CD4-positive, alpha-beta T cell (primary cell): ENCODE measurements at places on chromosomes 12 and 14.

GRCh38 chr14:100893760-100894159, 9.8 kb downstream of the RTL1 start:
- DNase-seq: no peak

DNA sequence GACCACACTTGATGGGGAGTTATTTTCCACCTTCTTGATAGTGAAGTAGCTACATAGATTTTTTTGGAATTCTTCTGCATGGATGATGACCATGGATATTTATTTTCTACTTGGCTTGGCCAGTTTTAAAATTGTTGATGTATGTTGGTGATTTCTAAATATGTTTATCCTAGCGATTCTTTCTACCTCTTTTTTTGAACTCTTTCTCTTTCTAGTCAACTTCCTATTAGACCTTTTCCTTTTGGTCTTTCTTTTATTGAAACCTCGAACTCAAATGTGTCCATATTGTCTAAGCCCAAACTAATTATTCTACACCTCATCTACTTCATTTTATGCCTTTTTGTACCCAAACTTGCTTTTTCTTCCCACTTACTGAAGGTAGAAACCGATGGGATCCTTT, 37.0 kb downstream of the CCDC91 start:
- no peak for DNase-seq

DNA sequence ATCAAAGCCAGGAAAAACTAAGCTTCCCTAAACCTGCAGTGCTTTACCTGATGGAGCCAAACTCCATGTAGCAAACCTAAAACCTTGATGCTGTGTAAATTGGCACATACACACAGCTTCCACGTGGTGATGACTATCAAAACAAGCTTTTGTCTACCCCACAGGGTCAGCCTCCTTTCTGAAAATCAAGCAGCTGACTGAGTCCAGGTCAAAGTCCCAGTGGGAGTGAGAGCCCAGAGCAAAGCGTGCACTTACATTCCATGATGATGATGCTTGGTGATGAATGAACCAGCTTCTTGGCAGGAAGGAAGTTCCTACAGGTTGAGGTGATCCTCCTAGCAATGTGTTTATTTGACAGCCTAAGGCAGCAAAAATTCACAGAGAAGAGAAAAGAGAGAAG, 630.0 kb upstream of the TBX3 start:
- DNase-seq: no peak

GRCh38 chr12:112989806-112990205, 11.5 kb downstream of the OAS2 start:
- DNase-seq: no peak

- no peak for DNase-seq
Measured at GRCh38 chr12:101172316-101172715, 37.7 kb downstream of the SLC5A8 start.

GRCh38 chr12:64944966-64945365, 120.5 kb downstream of the TBC1D30 start:
- no peak for DNase-seq

DNA sequence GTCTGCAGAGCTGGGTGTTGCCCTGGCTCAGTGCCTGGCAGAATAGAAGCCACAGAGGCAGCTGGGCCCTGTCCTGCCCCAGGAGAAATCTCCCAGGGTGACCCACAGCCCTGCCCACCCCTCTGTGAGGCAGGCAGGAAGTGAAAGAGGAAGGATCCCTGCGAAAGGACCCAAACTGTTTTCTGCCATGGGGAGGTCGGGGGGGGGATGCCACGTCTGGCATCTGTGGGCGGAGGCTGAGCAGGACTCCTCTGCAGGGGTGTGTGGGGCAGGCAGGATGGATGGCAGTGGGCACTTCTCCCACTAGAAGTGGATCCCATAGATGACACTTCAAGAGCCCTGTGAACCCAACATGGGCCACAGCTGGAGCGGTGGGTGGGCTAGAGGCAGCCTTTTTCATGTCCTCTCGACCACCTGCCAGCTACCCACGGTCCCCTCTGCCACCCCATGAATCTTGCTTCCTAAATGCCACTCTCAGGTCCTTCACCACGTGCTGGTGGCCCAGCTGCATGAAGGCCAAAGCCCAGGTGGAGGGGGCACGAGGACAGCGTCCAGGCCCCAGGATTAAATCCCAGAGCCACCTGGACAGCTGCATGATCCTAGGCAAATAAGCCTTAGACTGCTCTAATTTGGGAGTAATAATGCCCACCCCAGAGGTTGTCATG, 3.6 kb downstream of the PAPLN start:
- DNase-seq: no peak

GRCh38 chr14:92984082-92984788, 61.3 kb downstream of the CHGA start:
- DNase-seq: no peak

DNA sequence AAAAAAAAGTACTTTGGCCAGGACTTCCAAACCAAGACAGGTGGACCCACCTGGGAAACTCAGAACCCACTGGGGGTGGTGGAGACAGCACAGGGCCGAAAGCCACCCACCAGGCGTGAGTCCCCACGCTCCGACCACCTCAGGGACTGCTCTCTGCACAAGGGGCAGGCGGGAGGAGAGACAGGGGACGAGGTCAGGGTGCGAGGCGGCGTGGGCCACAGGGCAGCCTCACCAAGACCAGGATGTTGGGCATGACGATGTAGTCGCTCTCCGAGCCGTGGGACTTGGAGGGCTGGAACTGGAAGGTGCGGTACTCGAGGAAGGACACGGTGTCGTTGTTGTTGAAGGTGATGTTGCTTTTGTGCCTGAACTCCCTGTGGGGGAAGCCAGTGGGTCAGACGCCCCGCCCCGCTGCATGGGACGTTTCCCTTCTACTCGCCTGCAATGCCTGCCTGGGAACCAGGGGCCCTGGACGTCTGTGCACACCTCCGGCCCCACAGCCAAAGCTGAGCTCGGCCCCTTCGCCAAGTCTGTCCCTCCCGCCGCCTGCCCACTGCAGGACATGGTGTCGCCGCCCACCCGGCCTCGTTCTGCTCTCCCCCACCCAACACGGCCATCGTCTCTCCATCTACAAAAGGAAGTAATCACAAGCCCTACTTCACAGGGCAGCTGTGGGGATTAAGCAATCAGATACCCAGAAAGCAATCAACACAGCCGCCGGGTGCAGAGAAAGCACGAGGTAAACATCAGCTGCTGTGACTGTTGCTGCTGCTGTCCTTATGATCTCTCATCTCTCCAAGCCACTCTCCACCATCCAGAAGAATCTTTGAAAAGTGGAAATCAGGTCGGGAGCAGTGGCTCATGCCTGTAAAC, 48.7 kb downstream of the SCARB1 start:
- no peak for DNase-seq

DNA sequence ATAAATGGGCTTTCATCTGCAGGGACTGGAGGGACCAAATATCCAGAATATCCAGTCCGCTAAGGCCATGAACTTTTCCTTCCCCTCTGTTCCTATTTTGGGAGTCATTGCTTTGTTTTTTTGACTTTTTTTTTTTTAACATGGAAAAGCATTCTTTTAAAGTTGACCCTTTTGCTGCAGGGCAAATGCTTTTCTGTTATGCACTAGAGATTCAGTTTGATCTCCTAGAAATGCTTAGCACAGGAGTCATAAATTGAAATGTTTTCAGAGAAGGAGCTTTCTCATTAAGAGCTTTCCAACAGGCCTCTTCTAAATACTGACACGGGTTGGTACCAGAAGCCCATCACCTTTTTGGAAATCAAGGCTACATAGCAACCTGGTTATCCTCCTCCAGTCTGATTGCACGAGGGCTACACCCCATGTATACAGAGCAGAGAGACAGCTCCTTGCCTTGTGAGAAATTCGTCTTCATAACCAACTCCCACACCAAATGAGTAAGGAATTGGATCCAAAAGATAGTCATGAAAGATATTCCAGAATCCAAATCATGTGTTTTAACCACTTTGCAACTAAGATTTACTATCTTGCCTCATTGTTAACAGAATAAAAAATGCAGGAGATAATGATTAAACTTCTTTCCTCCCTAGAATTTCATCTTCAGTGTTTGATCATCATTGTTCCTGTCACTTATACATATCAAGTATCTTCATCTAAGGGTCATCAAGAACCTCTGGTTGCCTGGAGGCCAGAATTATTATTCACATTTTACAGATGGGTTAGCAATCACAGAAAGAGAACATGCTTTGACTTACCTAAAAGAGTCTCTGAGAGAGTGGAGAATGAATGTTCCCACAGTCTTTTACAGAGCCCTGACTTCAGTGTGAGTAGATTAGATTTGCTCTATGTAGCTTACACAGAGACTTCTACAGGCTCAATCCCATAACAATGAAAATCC, 389.4 kb downstream of the ZFP36L1 start:
- no peak for DNase-seq

DNA sequence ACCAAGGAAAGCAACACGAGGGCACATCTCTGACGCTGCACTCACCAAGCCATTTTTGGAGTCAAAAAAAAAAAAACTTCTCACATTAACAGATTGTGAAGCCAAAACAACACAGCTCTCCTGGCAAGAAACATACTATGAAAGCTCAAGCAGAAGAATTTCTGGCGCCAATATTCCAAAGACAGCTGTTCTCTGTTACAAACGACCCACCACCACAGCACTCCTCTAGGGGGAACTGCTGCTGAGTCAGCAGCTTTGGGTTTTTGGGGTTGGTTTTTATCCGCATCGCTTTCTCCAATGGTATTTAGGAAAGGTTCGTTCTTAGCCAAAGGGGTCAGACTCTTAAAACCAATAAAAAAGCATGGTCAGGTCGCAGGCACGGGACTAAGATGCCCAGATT, 379.4 kb downstream of the RPS29 start:
- DNase-seq: no peak

- no peak for DNase-seq
Measured at GRCh38 chr12:66599816-66600215, 79.1 kb downstream of the GRIP1 start.

DNA sequence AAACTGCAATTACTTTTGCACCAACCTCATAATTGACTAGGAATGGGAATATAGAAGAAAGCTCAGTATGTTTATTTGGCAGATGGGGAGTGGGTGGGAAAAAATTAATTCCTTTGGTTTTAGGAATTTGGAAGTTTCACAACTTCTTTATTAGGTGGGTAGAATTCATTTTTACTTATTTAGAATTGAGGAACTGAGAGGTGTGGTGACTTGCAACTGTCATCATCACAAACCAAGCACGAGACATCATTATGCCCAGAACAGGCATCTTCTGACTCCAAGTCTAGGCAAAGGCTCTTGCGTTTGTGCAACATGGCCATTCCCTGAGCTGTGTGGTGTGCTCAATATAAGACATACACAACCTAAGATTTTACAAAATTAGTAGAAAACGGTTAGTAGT, 380.0 kb downstream of the ATP23 start:
- peak; percentile 19 for DNase-seq

GRCh38 chr12:99911081-99911480, 73.7 kb downstream of the ANKS1B start:
- no peak for DNase-seq

DNA sequence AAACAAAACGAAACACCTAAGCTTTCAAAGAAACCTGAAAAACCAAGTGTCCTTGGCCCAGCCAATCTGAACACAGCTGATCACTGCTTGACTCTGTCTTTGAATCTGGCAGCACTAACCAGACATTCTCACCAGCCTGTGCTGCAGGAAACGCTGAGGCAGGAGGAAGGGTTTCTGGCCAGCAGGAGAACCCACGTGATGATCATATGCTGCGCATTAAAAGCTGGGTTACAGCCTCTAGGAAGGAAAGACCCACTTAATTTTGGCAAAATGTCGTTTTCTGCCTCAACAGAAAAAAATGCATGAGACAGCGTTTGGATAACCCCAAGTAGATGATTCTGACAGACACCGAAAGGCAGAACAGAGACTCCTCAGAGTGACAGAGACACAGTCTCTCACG, 9.8 kb downstream of the APPL2 start:
- peak; percentile 18 for DNase-seq

DNA sequence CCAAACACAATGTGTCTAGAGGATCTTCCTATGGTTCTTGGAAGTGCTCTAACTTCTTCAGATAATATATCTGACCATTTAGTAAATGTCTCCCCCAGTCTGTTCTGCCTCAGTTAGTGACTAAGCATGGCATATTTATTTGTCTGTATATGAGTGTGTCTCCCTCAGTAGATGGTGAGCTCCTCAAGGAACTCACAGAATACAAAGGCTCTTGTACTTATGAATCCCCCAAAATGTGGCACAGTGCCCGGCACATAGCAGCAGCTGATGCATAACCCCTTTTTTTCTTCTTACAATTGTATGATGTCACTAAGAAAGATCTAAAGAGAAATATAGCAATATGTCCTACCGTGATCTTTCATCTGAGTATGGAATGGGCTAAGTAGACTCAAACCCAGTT, 264.7 kb upstream of the PRICKLE1 start:
- no peak for DNase-seq

- DNase-seq: no peak
Measured at GRCh38 chr14:66038212-66038611, 448.0 kb upstream of the CCDC196 start.

DNA sequence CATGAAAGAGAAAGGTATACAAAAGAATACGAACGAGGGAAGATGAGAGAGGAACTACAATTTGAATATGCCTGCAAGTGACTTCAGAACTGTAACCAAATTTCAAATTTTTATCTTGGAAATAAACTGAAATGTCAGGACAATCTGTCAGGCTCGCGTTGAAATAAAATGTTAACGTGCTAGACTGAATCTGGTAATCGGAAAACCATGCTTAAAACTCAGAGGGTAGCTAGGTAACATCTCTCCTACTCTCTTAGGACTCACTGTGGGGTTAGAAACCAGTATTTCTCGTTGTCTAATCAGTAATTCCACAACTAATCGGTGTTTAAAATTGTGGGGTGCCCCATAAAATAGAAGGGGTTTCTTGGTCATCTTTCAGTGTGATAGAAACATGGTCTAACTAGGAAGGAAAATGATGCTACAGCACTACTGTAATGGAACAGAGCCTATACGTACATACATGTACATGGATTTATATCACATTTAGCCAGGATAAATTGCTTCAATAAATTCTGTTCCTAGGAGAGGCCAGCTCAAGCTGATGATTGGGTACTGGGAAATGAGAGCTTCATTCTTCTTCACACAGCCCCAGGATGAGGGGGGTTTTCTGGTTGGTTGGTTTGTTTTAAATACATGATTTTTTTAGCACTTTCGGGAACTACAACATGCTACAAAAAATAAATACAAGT, 23.9 kb downstream of the ATF7 start:
- no peak for DNase-seq

GRCh38 chr12:92105110-92105509, 40.5 kb downstream of the BTG1 start:
- DNase-seq: no peak

- DNase-seq: no peak
Measured at GRCh38 chr14:95250140-95250769, 69.5 kb downstream of the CLMN start.

- DNase-seq: no peak
Measured at GRCh38 chr12:31267966-31268365, 58.0 kb downstream of the SINHCAF start.

GRCh38 chr12:103547929-103548328, 39.1 kb upstream of the STAB2 start:
- DNase-seq: no peak

- DNase-seq: no peak
Measured at GRCh38 chr12:125329239-125330102, 264.2 kb downstream of the AACS start.

- DNase-seq: no peak
Measured at GRCh38 chr12:2225696-2226095, 172.9 kb downstream of the CACNA1C start.
